ENCODE measurements at places on chromosomes 13 and 19. TPM values are rescaled to one million over a fixed set of nuclear protein-coding genes. Genes with fewer than 3 reads are reported as not detected.

DNA sequence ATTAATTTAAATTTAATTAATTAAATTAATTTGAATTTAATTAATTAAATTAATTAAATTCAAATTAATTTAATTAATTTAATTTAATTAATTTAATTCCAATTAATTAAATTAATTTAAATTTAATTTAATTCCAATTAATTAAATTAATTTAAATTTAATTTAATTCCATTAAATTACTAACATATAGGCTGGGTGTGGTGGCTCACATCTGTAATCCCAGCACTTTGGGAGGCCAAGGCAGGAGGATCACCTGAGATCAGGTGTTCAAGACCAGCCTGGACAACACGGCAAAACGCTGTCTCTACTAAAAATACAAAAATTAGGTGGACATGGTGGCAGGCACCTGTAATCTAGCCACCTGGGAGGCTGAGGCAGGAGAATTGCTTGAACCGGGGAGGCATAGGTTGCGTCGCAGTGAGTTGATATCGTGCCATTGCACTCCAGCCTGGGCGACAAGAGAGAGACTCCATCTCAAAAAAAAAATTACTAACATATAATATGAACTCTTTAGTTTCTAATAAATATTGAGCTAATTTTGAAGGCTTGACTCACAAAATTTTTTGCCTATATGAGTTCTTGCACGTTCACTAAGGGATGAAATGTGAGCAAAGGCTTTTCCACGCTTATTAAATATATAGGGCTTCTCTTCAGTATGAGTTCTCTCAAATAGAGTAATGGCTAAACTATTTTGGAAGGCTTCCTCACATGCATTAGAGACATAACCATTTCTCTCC lies 9.0 kb upstream of the USP29 start:
- DNase-seq: no peak

Gene OR10H3
- total RNA-seq: not detected

Gene CD79A
- total RNA-seq: not detected

DNA sequence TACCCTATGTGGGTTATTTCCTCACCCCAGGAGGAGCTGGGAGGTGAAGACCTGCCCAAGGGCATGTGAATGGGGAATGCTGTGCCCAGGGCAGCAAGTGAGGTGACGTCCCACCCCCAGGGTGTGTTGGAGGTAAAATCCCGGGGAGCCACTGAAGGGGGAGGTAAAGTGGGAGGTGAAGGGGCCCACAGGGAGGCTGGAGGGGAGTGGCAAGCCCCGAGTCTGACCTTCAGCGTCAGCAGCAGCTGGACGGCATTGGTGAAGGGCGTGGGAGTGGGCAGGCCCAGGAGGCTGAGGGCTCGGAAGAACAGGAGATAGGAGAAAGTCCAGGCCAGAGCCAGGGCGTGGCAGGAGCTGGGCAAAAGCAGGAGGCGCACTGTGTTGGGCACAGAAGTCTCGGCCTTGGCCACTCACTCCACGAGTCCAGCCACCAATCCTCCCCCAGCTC lies 2.4 kb downstream of the MBOAT7 start:
- peak; percentile 19 for DNase-seq

Data from left ventricle myocardium superior (tissue), 1 donor.